ENCODE measurements at places on chromosomes 3 and 15.

DNA sequence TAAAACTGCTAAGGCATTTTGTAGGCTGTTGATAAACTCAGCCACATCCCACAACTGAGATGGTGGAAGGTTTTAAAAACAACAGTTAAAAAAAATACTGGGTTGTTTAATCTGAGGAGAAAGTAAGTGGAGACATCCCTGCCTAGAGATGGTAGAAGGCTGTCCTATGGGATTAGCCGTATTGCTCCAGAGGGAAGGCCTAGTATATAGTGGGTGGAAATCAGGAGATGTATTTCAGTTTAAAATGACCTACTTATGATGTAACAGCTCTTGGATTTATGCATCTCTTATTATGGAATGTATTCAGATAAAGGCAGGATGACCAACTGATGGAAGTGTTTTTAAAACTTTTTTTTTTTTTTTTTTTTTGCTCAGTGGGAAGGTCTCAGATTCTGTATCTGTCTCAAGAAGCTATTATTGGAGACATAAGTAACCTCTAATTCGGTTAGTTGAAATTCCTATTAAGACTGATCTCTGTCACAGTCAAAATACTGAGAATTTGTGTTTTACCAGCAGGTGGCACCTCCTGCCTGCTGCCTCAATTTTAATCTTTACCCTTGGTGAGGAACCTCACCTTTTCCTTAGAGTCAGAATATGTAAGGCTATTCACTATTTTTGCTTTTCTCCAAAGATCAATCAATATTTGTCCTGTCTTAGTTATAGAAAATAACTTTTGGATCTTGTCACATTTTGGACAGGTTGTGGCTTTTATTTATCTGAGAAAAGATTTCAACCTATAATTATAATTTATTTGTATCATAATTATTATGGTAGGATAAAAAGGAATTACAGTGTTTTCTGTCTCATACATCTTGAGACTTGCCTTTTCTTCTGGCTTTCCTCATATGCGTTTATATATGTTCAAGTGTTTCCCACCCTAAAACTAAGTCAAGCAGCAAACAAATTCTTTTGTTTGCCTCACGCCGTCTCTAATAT lies 63.0 kb downstream of the VPS8 start:
- DNase-seq = no peak

DNA sequence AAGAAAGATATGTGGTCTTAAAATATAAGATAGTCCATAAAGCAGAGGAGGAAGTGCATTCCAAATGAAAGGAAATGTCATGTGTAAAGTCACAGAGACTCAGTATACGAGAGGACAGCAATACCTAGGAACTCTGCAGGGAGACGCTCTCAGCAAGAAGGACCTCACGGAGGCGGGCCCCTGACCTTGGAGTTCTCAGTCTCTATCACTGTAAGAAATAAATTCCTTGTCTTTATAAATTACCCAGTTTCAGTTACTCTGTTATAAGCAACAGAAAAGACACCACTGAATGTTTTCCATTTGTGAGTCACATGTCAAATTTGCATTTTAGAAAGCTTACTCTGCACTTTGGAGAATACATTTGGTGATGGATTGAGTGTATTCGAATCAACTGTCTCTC lies 140.6 kb downstream of the GBE1 start:
- no peak for DNase-seq

- DNase-seq = no peak
Measured at GRCh38 chr3:108588601-108589000, 637 bp downstream of the CIP2A start.

- no peak for DNase-seq
Measured at GRCh38 chr3:109346770-109347295, 9.5 kb upstream of the DPPA4 start.

- no peak for DNase-seq
Measured at GRCh38 chr15:35013370-35013769, 25.3 kb upstream of the ZNF770 start.

- DNase-seq = no peak
Measured at GRCh38 chr3:55191911-55192775, 264.3 kb upstream of the LRTM1 start.

DNA sequence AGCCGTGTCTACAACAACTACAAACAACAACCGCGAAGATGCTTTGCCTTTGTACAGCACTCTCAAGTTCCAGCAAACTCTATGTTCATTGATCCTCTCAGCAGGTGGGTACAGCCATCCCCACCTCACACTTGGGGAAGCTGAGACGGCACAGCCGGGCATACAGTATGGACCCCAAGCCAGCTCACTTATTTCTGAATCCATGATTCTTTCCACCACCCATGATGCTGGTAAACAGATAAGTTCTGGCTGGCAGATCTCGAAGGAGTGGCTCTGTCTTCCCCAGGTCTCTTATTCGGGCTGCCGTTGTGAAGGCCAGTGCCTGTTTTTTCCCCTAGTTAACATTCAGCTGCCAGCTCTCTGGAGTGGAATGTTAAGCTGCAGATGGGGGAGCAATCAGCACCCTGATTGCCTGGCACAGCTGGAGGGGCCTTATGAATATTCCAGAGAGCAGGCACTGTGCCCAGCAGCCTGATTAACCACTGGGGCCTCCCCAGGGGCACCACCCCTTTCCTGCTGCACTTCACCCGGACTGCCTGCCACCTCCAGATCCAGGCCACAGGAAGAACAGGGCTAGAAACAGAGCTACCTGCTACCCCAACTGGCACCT lies 73.2 kb downstream of the CORO2B start:
- no peak for DNase-seq

GRCh38 chr3:104279617-104280016 lies 1087.1 kb upstream of the ALCAM start:
- peak; percentile 40 for DNase-seq

GRCh38 chr3:53865732-53866499 lies 16.0 kb downstream of the ACTR8 start:
- DNase-seq = no peak

GRCh38 chr15:61033940-61034677 lies 195.0 kb downstream of the RORA start:
- no peak for DNase-seq

GRCh38 chr3:46318207-46318927 lies 35.5 kb upstream of the CCR2 start:
- DNase-seq = no peak

- DNase-seq = no peak
Measured at GRCh38 chr3:99939876-99940275, 122.2 kb downstream of the CMSS1 start.

GRCh38 chr3:171822431-171823106 lies 12.3 kb upstream of the PLD1 start:
- DNase-seq = no peak

GRCh38 chr15:87829332-87830050 lies 427.0 kb downstream of the NTRK3 start:
- DNase-seq = no peak

GRCh38 chr3:29827756-29828155 lies 546.9 kb downstream of the RBMS3 start:
- no peak for DNase-seq

DNA sequence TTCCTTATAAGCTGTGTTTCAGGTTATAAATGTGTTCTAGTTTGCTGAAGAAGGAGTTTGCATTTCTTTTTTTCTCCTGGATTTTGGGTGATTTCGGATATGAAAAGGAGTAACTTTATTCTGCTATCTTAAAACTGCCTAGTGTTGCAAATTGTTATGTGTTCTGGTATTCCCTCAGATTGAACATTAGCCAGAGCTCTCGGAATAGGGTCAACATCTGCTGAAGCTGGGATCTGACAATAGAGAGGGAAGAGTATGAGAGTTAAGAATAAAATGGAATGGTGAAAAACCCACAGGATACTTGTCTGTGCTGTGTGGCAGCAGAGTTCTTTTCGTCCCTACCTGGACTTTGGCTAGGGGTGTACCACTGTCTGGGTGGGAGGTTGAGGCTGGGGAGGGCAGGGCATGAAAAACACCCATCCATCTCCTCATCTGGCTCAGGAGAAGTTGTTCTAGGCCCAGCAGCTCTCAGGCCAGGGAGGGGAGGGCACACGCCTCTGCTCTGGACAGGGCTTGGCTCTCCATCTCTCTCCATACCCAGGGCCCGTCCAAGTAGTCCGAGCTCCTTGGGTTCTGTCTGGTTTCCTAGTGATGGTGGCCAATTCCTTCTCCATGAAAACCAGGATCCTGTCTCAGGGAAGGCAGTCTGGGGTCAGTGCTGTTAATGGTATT lies 13.2 kb downstream of the SPSB4 start:
- no peak for DNase-seq

DNA sequence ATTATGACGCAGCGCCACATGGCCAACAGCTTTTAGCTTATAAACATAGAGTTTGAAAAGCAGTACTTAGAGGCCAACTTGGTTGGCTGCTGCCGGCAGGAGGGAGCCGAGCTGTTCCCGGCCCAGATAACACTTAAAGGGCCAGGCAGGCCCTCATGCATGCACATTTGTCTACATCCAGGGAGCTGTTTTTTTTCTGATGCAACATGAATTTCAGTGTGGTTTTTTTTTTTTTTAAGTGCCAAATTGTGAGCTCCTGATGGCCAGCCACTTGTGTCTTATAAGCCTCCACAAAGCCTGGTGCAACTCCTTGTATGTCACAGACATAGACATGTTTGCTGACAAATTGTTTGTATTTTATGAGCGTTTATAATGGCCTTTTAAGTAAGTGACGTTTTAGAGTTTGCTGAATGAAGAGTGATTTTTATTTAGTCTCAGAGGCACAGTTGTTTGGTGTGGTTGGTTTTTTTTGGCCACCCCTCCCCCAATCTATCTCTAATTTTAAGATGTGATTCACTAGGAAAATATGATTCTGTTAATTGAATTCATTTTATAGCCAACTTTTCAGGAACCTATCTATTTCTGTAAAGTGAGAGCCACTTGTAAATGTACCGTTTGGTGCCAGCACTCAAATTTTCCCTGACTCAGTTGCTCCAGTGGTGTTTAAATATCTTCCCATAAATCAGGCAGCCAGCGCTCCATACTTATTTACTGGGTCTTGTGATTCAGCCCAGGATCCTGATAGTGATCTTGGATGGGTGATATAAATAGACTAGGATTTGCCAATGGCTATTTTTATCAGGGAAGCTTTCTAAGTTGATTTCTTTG lies 134.3 kb downstream of the VGLL4 start:
- peak; percentile 69 for DNase-seq

GRCh38 chr3:6860954-6861624 lies at the start of gene GRM7:
TSS of gene GRM7 (plus strand) at chr3:6861115.
- no peak for DNase-seq

Measured in amniotic stem cell (primary cell).